ENCODE measurements at places on chromosomes 7 and 10.
A peak's percentile ranks its signal among the peaks of the same experiment; 100 is the strongest.

DNA sequence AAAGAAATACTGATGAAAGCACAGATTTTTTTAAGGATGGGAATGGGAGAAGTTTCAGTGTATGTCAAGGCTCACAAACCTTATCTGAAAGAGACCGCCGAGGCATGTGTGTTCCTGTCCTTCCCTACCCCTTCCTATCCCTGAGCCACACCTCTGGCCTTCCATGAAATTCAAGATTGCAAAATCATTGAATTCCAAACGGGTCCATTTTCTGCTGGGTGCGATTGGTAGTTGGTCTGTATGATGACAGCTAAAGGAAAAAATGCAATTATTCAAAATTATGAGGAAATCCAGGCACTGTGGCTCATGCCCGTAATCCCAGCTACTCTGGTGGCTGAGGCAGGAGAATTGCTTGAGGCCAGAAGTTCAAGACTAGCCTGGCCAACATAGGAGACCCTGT, 170.1 kb downstream of the ARHGAP12 start:
- DNase-seq = no peak

DNA sequence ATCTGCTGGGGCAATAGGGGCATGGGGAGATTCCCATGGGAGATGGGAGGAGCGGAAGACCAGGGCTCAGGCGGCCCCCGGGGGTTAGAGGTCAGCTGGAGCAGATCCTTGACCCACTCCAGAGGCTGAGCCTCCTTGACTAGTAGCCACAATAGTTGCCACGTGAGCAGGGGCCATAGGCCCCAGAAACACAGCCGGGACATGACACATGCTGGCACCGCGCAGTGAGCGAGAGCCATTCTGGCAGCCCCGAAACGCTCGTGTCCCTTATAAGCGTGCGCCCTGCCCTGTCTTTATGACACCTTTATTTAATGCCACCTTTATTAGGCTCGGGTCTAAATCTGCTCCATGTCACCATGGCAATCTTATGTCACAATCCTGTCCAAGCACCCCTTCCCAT, 11.0 kb upstream of the ACBD5 start:
- DNase-seq = no peak

DNA sequence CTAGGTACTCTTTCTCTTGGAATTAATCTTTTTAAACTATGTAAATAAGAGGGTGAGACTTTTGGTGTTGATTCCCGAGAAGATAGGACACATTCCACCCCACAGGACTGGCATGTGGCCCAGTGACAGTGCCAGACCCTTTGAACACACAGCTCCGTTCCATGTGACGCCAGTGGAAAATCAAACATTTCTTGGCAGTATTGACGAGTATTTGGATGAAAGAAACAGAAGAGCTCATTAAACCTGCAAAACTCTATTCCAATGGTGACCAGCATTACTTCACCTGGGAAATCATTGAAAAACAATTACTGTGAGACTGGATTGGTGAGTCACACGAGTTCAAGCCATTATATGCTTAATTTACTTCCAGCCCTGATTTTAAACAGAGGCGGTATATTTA, 25.8 kb downstream of the AKR1E2 start:
- DNase-seq = no peak

DNA sequence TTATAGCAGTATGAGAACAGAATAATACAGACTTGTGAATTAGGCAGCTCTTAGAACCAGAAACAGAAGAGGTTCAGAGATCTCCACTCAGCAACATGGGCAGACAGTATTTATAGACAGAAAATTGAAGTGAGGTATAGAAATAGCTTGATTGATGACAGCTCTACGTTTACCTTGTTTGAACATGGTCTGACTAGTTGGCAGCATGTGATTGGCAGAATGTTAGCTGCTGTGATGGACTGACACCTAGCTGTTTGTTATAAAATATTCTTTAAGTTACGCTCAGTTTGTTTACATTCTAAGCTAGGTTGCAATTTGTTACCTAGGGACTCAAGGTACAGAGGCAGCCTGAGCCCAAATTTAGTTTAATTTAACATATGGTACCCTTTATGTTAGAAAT, 73.7 kb upstream of the TMEM229A start:
- DNase-seq = peak; percentile 10

DNA sequence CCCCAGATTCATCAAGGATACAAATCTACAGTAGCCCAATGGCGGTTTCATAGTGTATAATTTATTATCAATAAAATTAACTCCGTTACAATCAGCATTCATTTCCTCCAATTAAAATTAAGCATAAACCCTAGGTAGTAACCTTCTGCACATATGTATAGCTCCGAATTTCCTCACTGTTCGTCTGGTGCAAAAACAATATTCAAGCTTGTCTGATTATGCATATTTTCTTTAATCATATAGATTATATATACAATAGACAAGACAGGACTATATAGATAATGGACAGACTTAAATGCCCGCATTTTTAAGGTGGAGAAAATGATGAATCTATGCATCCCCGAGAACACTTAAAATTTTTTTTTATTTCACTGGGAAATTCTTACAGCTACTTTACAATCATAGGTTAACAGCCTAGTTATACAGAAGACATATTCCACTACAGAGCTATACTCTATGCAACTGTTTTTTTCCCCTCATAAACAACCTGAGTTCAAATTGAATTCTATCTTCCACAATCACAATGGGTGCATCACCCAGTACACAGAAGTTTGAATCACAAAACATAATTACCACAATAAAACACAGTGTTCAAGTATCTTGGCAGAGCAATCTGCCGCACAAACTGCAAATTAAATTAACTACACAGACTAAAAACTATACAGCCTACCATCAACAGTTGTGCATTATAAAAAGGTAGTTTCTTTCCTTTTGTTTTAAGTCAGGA, 2.6 kb downstream of the HOXA9 start:
- DNase-seq = no peak

DNA sequence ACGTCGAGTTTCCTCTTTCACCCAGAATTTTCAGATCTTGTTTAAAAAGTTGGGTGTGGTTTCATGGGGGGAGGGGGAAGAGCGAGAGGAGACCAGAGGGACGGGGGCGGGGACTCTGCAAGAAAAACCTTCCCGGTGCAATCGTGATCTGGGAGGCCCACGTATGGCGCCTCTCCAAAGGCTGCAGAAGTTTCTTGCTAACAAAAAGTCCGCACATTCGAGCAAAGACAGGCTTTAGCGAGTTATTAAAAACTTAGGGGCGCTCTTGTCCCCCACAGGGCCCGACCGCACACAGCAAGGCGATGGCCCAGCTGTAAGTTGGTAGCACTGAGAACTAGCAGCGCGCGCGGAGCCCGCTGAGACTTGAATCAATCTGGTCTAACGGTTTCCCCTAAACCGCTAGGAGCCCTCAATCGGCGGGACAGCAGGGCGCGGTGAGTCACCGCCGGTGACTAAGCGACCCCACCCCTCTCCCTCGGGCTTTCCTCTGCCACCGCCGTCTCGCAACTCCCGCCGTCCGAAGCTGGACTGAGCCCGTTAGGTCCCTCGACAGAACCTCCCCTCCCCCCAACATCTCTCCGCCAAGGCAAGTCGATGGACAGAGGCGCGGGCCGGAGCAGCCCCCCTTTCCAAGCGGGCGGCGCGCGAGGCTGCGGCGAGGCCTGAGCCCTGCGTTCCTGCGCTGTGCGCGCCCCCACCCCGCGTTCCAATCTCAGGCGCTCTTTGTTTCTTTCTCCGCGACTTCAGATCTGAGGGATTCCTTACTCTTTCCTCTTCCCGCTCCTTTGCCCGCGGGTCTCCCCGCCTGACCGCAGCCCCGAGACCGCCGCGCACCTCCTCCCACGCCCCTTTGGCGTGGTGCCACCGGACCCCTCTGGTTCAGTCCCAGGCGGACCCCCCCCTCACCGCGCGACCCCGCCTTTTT, at the start of gene VIM:
TSS of gene VIM (plus strand) at position 151 of the 925 bp plus-strand sequence. CDS start 1,182 bp downstream, outside the sequence.
- no peak for DNase-seq

DNA sequence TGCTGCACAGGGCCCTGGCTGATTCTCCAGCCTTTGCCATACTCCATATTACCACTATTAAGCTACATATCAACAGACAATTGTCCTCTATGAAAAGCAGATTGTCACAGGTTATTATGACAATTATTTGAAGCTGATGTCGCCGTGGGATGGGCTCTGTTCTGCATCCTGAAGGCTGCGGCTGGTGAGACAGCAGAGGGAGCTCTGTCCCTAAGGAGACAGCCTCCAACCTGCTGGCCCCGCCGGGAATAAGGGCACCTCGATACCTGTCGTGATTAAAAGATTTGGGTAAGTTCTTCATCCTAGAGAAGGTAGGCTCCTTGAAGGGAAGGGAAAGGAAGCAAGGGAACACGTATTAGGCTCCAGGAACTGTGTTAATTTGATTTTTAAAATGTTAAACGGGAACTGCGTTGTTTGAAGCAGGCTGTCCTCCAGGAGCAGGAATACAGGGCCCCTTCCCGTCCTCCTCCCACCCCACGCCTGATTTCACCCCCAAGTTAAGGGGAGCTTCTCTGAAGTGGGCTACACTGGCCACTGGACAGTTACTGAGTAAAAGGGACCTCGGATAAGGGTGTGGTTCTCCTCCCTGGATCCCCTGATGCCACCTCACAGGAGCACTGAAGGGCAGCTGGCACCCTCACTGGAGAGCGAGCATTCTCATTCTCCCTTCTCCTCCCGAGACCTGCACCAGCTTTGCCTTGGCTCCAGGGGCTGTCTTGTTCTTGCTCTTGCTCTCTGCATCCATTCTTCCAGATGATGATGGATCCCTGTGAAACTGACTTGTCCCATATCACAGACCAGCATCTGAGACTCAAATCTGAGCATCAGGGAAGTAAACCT, 11.8 kb upstream of the TIAL1 start:
- no peak for DNase-seq

DNA sequence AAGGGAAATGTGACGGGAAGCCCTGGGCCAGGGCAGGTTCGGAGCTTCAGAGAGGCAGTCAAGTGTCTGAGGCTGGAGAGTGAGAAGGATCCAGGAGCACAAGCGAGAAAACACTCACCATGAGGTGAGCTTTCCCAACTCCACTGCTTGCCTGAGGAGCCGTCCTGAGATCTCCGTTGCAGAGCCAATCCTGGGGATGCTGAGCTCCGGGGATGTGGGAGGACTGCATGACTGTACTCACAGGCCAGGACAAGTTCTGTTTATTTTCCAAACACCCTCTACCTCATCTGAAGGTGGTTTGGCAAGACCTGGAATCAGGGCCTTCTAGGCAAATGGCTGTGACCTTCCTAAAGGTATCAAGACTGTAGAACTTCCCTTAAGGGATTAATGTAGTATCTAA, 38.7 kb downstream of the GLI3 start:
- DNase-seq = no peak

DNA sequence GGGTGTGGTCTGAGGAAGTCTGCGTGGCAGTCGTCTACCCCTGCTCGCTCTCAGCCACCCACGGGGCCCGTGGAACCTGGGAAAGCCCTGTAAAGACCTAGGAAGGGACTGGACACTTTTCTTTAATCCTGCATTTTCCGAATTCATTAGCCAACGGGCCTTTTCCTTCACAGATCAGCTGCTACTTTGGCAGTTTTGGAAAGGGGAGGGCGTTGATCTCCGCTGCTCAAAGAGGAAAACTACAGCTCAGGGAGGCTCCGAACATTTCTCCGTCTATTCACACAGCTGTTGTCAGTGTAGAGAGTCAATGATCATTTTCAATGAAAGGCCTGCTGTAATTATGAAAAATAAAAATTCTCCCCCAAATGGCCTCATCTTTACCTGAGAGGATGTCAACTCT, 450.1 kb upstream of the MKI67 start:
- DNase-seq = no peak

- no peak for DNase-seq
Measured at GRCh38 chr10:18087355-18087754, 52.9 kb upstream of the CACNB2 start.

DNA sequence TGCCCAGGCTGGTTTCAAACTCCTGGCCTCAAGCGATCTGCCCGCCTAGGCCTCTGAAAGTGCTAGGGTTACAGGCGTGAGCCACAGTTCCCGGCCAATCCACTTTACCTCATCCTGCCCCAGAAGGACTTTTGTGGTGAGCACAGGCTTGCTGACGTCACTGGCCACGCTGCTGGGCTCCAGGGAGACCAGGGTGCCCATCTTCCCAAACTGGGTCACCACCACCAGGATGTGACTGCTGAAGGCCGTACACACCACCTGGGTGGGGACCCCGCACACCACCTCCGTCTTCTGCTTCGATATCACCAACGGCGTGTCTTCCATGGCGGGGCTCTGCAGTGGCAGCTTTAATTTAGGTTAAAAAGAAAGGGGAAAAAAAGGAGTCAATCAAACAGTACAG, 816 bp downstream of the PSMG3 start:
- DNase-seq = no peak

- no peak for DNase-seq
Measured at GRCh38 chr7:132059141-132059540, 502.7 kb upstream of the PODXL start.

DNA sequence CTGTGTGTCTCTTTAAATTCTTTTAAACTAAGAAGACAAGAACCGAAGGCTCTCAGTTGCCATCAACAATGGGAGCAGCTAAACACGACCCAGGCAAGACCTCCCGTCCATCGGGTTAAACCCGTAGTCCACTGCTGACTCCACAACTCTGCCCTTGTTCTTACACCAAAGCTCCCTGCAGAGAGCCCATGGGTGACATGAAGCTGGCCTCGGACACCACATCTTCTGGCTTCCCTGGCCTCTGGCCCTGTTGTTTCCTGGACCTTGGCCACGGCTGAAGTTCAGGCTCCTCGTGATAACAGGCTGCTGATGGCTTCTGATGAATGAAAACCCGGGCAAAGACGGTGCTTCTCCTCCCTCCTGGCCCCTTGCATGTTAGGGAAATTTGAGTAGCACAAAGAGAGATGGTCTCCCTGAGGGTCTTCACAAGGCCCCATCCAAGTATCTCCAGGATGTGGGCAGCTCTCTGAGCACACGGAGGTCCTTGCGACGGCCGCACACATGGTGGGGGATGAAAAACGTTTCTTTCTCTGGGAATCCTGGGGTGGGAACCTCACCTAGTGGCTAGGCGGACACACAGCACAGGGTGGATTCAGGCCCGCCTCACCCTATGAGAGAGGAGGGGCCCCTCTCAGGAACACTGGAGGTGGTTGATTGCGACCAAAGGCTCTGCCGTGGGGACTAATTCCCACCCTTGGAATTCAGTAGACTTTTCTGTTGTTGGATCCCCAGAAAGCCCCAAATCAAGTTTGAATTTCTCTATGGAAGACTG, 271.1 kb downstream of the ADARB2 start:
- DNase-seq = no peak

DNA sequence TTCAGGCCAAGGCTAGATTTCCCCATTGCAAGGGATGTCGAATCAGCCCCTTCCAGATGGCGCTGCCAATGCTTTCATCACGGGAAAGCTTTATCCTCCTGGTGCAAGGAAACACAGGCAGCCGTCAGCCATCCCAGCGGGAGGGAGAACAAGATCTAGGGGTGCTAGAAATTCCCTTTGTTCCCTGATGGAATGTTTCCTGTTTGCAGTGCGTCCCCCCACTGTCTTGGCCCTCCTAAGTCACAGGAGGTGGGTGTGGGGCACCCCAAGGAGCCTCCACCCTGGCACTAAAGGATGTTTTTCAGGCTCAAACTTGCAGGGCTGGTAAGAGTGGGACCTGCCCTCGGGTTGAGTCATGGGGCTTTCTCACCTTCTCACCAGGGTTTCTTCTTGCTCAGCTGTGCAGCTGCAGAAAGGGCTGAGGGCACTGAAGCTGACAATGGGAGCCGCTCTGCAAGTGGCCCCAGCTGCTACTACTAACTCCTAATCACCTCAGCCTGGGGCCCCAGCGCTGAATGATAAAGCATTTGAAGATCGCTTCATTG, 103.6 kb downstream of the PRPF18 start:
- no peak for DNase-seq

GRCh38 chr7:129773328-129773731, 161.8 kb downstream of the NRF1 start:
- no peak for DNase-seq

Data from NCI-H1417 treated with DMSO at 0.1 percent for 48 hours (cell line).